Muscle of leg (tissue), 16 donors: ENCODE measurements at places on chromosomes 7 and 10. TPM values are rescaled to one million over a fixed set of nuclear protein-coding genes. Genes with fewer than 3 reads are reported as not detected.

The VWA2 gene
- 0.04 TPM for total RNA-seq

The IMMP2L gene
- 17.1 TPM for total RNA-seq

The ZNF786 gene
- total RNA-seq, result 4.6 TPM

The UNCX gene
- total RNA-seq, result not detected

The TYW1B gene
- total RNA-seq, result 10.3 TPM

The LLCFC1 gene
- not detected for total RNA-seq

The GBF1 gene
- 27.2 TPM for total RNA-seq

The JCAD gene
- 33.4 TPM for total RNA-seq

The CPA5 gene
- total RNA-seq, result 6.3 TPM

The MYL7 gene
- 13.0 TPM for total RNA-seq

The WDR86 gene
- total RNA-seq, result 3.4 TPM

The TRIM73 gene
- total RNA-seq, result 1.6 TPM

The AKR1C2 gene
- total RNA-seq, result 10.9 TPM

The GPR85 gene
- total RNA-seq, result 1.2 TPM

The GRID2IP gene
- total RNA-seq, result 0.09 TPM

The GATA3 gene
- total RNA-seq, result 0.18 TPM

The PIK3CG gene
- 3.3 TPM for total RNA-seq

The TSPAN12 gene
- 46.0 TPM for total RNA-seq

The DRGX gene
- not detected for total RNA-seq

The GPR26 gene
- total RNA-seq, result not detected

The GHRHR gene
- 1.3 TPM for total RNA-seq

The CPVL gene
- total RNA-seq, result 24.8 TPM

The OR2A5 gene
- not detected for total RNA-seq

The ASB10 gene
- 3.1 TPM for total RNA-seq

The DGKB gene
- total RNA-seq, result 1.4 TPM

The BHLHA15 gene
- 0.58 TPM for total RNA-seq

The PDK4 gene
- 13.6 TPM for total RNA-seq

The LRRD1 gene
- total RNA-seq, result 0.31 TPM

The FOXL3 gene
- total RNA-seq, result not detected

The HMX3 gene
- total RNA-seq, result not detected

The SORCS1 gene
- total RNA-seq, result 2.4 TPM

The AMZ1 gene
- total RNA-seq, result 0.13 TPM

The CCDC172 gene
- total RNA-seq, result not detected
